Calu3 (cell line): ENCODE measurements at places on chromosomes 7 and 10.

GRCh38 chr10:7895699-7896090 is 77.4 kb downstream of the TAF3 start:
- no peak for DNase-seq

DNA sequence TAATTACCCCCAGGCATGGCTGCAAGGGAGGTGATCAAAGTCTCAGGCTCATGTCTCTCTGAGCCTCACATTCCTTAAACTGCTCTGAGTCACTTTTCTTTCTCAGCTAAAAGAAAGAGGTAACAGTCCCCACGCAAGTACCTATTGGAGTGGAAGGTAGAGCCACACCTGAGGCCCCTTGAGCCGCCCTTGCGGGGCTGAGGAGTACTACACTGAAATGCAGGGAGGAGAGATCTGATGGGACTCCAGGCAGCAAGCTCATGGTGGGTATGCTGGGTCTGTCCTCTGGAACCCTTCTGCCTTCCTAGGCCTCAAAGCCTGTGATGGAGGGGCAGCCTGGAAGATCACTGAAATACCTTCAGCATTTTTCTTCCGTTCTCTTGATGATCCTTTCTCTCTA is 960.0 kb downstream of the DNAJB9 start:
- no peak for DNase-seq

- DNase-seq: no peak
Observed at GRCh38 chr7:158097453-158098124, 490.0 kb downstream of the PTPRN2 start.

GRCh38 chr10:32273336-32273735 is 73.6 kb downstream of the EPC1 start:
- no peak for DNase-seq

GRCh38 chr7:87463982-87464381 is 11.5 kb downstream of the ABCB4 start:
- no peak for DNase-seq

DNA sequence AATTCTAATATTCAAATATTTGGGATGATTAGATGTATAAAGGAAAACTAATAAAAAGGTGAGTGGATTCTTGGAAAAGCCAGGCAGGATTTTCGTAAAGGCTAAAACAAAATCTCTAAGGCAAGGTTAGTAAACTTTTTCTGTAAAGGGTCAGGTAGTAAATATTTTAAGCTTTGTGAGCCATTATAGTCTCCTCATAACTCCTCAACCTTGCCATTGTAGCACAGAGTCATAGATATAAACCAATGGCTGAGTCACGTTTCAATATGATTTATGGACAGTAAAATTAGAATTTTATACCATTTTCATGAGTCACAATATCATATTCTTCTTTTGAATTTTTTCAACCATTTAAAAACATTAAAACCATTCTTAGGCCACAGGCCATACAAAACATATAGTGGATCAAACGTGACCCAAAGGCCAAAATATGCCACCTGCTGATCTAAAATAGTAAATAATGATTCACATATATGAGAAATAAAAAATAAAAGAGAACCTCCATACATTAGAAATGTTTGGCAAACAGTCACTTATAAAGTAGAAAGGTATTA is 651.8 kb upstream of the LRRTM3 start:
- DNase-seq: no peak

DNA sequence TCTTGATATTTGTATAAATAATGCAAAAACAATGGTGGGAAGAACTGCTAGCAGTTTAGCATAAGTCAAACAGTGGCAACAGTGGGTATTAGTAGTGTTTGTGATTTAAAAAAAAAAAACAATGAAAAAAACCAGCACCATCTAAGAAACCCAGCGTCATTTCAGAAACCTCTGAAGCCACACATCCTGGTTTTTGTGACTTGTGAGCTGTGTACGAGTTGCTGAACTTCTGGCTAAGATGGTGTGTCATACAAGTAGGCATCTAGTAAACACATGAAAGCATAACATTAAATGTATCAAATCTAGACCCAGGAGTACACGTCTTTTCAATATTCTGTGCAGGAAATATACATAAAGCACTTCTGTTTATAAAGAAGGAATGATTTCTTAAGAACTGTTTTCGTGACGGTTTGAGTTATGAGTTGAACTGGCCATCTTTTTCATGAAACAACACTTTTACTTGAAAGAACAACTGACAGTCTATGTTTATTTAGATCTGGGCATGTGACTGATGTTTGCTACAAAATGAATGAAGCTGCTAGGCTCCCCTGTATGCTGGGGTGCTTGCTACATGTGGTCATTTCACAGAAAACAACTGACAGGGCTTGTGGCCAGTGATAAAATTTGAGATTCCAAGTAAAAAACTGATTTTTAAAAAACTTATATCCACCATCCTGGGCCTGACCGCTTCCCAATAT is 143.5 kb downstream of the PIP4K2A start:
- DNase-seq: no peak

- peak; percentile 13 for DNase-seq
Observed at GRCh38 chr10:72736176-72736827, 44.4 kb downstream of the MCU start.

DNA sequence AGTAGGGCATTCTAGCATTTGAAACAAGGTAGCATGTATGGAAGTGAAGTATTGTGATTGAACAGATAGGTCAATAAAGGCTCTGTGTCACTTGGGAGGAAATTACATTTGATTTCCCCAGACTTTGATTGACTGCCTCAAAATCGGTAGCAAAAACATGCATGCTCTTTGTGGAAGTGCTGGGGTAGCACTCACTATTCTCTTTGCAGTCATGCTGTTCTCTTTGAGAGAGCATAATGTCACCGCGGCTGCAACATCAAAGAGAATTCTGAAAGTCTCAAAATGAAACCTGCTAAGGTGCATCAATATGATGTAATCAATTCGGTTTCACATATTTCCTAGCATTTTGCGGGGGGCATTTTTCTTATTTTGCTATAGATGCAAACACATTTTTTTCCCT is 64.2 kb downstream of the ARMC3 start:
- no peak for DNase-seq

DNA sequence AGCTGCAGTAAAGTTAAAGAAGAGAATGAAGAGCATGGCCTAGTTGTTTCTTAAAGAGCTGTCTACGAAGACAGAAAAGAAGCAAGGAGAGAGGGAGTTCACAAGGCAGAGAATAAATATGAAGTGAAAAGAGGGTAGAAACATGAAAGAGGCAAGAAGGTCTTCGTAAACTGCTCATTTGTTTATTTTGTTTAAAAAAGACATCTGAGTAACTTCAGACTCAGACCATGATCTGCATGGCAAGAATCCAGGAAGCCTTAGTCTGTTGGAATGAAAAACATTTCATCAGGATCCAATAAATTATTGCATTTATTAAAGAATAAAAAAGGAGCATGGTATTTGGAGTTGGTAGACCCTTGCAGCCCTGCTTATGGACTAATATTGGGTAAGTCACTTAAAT is 151.1 kb downstream of the SEM1 start:
- DNase-seq: no peak

- DNase-seq: no peak
Observed at GRCh38 chr10:43891241-43891640, 242.6 kb upstream of the ZNF32 start.

- no peak for DNase-seq
Observed at GRCh38 chr7:138768241-138768640, 29.6 kb upstream of the TMEM213 start.

DNA sequence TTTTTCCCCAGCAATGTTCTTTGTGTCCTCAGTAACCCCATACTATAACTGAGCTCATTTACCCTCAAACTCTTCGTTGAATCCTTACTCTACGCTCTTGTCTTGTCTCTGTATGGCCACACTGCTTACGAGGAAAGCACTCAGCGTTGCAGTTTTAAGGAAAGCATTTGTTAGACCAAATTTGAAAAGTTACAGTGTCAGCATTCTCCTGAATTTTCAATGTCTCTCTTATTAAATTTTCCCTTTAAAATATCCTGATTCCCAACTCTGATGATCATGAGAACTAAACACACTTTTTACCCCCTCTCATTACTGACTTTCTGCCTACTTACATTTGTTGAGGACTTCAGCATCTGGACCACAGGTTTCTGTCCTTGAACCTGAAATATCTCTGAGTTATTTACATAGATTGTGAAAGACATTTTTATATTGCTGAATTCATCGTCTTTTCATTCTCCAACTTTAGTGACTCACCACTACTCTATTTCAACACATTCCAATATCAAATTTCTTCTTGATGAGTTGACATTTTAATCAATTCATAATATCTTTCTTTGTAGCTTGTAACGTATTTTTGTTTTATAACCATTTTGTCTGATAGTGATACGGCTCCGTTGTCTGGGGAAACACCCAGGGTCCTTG is 19.8 kb upstream of the VWDE start:
- DNase-seq: no peak

- no peak for DNase-seq
Observed at GRCh38 chr10:111473361-111473760, 396.5 kb downstream of the ADRA2A start.

DNA sequence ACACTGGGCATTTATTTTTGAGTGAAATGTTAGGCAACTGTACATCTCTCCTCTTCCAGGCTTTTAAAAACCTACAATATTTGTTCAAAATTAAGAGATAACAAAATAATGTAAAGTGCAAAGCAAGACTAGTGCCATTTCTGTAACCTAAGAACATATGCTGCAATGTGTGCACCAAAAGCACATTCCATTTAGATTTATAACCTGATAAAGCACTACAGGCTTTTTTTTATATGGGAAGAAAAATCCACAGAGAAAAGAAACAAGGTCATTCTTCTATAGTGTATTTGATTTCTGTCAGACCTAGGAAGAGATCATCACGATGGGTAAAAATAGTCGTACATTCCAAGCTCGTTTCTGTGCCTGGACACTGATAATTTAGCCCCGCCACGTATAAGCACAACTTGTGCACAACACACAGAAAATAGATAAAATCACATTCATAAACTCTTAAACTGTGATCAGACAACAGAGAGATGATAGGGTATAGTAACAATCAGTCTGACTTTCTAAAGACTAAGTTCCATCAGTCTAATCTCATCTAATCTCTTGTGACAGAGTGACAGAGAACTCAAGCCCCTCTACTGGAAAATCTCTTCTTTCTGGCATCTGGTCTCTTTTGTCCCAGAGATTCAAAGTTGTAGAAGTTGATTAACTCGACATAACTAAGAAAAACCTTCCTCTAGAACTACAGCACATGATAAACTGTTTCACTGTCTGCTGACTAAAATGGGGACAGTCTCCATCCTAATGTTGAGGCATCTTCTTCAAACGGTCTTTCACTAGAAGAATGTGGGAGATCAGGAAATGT is 6.7 kb downstream of the LAMB1 start:
- DNase-seq: no peak

GRCh38 chr10:74342991-74343390 is 192.0 kb downstream of the ADK start:
- DNase-seq: no peak

DNA sequence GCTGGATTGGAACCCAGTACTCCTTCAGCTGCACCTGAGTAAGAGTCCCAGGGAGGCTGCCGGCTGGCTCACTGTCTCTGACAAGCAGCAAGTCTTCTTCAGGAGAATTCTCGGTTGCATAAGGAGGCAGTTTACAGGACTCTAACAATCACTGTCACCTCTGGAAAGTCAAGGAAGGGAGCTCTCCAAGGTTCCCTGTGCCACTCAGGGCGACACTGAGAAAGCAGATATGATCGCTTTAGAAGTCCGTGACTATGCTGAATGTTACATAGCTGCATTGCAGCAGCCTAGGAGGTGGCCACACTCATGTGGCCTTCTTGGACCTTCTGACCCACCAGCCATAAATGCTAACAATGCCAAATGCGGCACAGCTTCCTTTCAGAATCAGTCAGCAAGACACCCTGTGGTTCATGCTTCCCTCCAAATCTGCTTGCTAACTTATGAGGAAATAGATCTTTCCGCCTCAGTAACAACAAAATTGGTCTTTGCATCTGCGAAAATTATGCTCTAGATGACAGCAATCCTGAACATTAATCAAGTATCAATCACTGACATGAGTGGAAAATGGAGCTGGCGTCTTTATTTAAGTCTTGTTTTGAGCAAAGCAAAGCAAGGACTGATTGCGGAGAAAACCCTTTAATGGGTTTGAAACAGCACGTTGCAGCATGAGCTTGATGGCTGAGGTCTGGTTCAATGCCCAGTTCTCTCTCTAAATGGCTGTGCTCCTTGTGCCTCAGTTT is 132.9 kb downstream of the ATXN7L1 start:
- DNase-seq: no peak

GRCh38 chr7:155337946-155338631 is 40.4 kb downstream of the INSIG1 start:
- no peak for DNase-seq

DNA sequence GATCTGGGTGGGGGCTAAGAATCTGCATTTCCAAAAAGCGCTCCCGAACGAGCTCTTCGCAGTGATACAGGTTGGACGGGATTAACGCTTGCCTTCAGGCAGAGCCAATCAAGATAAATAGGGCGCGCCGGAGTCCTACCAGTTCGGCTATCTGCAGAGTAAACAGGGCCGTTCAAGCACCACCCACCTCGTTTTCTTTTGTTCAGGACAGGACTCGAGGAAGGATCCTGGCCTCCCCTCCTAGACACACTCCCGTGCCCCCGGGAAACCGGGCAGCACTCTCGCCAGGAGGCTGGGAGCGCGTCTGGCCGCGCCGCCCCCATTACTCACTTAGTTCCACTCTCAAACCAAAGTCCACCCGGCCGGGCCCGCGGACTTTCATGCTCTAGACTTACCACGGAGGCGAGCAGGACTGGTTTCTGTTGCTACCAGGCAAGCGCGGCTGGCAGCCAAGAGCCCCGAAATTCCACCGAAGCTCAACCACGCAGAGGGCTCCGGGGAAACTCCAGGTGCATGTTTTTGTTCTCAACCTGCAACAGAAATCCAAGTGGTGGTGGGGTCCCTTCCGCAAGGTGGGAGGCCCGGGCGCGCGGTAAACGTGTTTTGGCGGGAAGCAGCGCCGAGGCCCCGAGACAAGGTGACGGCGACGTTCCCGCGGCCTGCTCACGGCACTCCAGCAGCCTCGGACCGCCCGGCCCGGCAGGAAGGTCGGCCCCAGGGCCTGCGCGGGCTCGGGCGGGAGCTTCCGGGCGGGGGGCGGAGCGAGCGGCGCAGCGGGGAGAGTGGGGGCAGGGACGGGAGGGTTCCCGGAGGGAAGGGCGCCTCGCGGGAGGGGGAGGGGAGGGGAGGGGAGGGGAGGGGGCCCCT is 12.7 kb downstream of the HNRNPF start:
- DNase-seq: peak; percentile 86

DNA sequence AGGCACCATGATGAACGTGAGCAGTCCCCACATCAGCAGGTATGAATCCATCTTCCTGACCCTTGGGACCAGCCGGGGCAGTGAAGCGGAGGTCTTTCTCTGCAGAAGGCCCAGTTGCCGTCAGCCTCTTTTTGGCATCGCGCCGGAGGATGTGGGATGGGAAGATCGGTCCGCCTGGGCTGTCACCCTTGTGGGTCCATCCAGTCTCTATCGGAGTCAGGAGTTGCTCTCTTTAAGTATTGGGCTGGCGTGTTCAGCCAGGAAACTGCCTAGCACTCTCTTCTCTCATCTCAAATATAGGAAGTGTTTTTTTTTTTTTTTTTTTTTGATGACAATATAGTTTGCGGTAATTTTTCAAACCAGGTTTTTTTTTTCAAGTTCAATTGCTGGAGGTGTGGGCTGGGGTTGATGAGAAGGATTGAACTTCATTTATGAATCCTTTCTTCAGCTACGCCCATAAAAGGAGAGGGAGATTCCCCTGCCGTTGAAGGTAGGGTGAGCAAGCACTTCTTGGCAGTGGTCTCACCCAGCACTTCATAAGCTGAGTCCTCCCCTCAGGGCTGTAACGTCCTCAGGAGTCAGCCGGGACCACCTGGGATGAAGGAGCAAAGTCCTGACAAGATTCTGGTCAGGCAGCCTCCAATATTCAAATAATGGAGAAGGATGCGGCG is at the start of gene IL2RA:
TSS of gene IL2RA (minus strand) at position 267 of the 671 bp plus-strand sequence. CDS start at position 51, 216 bp downstream.
- DNase-seq: no peak
